Activated CD4-positive, CD25-positive, alpha-beta regulatory T cell treated with anti-CD3 and anti-CD28 coated beads, Interleukin-2, amount 50 U/mL, for 72 hours (primary cell): ENCODE measurements at places on chromosomes 5 and 9.

GRCh38 chr5:143213851-143214363 lies 189.6 kb downstream of the NR3C1 start:
- no peak for DNase-seq

DNA sequence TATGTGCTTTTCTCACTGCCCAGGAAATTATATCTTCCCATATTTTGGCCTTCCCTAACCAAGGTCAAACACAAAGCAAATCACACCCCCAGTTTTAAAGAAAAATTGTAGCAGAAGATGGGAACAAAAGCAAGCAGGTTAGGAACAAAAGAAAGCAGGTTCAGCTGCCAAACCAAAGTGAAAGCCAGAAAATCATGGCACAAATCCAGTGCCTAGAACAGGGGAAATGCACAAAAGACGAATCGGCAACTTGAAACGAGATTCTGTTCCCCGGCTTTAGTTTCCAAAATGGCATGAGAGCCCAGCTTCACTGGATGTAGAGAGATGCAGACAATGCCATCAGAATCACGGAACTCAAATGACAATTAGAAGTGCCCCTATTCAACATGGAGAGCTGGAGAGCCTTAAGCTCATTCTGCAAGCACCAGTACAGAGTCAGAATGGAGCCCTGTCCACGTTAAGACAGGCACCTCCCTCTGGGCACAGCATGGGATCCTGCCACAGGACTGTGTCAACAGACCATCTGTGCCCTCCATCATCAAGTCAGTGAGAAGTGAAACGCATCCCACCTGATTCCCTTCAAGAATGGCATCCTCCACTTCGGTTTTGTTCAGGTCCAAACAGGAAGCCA lies 13.8 kb downstream of the DNAH5 start:
- no peak for DNase-seq

DNA sequence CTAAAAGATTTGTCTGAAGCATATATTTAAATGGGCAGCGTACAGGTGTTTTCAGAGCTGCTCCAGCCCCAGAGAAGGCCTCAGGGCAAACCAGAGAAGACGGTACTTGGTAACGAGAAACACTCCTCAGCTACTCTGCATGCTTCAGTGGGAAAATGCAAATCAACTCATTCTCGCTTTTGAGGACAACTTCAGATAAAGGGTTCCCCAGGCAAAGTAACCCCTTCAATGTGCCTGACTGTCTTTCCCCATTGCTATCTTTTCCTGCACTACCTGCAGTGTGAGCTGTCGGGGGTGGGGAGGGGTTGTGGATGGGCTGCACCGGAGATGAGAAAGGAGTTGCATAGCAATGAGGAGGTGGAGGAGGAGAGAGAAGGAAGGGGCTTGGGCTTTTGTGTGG lies 339.7 kb upstream of the CLINT1 start:
- DNase-seq, result no peak

DNA sequence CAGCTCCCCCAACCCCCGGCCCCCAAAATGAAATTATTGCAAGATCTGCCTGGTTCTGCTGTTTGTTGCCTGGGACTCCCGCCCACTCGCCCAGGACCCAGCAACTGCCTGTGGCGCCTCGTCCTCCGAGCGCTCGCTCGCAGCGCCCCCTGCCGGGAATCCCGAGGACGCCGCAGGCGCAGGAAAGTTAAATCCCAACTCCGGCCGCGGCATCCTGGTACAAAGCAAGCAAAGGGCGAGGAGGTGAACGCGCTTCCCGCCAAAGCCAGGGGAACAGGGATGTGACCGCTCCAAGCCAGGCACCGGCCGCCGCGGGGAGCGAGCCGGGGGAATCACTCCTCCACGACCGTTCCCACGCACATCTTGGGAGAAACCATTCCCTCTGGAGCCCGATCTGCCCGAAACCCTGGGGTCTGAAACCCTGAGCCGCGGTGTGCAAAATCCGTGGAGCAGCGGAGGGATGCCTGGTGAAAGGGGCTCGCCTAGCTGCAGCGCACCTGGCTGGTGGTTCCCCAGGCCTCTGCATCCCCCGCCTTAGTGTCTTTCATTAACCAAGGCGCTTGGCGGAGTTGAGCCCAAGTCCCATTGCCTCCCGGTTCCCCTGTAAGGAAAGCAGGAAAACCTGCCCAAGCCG lies 1.3 kb downstream of the SEMA5A start:
- peak; percentile 39 for DNase-seq

DNA sequence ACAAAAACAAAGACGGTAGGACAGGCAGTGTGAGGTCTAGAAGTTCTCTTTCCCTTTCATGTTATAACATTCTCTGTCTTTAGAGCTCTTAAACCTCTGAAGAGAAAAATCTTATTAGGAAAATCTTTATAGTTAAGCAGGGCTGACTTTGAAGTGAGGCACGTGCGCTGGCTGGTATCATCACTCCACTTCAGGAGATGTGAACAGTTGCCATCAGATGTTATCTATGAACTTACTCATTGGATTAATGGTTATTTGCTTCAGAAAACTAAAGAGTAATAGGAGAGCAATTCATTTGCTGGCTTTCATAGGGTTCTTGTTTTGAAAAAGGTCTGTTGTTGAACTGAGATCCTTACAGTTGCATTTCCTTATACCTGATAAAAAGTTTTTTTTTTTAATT lies 25.7 kb downstream of the LRRTM2 start:
- DNase-seq, result no peak

GRCh38 chr5:73812457-73812856 lies 186.5 kb downstream of the ARHGEF28 start:
- DNase-seq, result no peak

GRCh38 chr5:106843812-106844416 lies 826.8 kb downstream of the EFNA5 start:
- DNase-seq, result no peak

- DNase-seq, result no peak
Observed at GRCh38 chr5:66757219-66757833, 161.1 kb downstream of the MAST4 start.
